ENCODE measurements at places on chromosomes 13 and 19.
A peak's percentile ranks its signal among the peaks of the same experiment; 100 is the strongest.

DNA sequence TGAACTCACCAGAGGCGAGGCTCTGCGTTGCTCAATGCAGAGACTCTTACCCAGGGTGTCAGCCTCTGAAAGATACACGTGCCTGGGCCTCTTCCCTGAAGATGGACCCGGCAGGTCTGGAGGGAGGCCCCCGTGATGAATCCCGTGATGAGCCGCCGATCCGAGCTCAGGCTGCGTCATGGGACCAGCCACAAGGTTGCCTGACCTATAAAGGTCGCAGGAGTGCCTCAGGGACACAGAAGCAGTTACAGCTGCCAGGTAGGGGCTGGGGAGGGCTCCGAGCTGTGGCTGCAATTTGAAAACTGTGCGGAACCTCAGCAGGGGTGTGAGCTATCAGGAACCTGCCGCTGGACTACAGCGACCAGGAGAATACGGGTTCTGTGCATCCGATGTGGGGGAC, 10.5 kb upstream of the ATP11A start:
- DNase-seq, result no peak

GRCh38 chr19:1505991-1506881, 6.6 kb downstream of the ADAMTSL5 start:
- no peak for DNase-seq

DNA sequence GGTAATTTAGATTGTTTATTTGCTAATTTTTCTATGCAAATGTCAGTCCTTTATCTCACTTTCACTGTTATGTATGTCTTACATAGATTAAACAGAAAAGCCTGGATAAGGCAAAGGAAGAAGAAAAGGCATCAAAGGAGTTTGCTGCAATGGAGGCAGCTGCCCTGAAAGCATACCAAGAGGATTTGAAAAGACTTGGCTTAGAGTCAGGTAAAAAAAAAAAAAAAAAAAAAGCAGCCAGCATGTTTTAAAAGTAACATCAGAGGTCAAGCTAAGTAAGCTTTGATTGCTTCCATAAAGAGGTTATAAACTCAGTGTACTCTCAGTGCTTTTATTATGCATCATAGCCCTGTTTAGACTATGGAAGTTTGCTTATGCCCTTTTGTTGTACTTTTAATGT, 3.8 kb downstream of the WBP4 start:
- DNase-seq, result no peak

- DNase-seq, result no peak
Measured at GRCh38 chr13:98504029-98504351, 72.9 kb downstream of the STK24 start.

- DNase-seq, result no peak
Measured at GRCh38 chr13:27341616-27342015, 71.0 kb downstream of the RASL11A start.

DNA sequence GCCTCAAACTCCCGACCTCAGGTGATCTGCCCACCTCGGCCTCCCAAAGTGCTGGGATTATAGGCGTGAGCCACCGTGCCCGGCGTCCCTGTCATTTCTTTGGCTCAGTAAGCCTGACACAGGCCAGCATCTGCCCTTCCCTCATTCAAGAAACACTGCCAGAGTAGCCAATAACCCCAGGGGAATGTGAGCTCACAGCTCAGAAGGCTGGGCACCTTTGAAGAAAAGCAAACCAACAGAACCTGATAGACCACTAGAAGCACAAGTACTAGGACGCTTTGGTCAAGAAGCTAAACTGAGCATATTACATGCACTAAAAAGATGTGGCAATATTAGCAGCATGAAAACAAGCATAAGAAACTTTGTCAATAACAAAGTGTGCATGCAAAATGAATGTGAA, 14.2 kb downstream of the SIGLEC5 start:
- DNase-seq, result no peak

DNA sequence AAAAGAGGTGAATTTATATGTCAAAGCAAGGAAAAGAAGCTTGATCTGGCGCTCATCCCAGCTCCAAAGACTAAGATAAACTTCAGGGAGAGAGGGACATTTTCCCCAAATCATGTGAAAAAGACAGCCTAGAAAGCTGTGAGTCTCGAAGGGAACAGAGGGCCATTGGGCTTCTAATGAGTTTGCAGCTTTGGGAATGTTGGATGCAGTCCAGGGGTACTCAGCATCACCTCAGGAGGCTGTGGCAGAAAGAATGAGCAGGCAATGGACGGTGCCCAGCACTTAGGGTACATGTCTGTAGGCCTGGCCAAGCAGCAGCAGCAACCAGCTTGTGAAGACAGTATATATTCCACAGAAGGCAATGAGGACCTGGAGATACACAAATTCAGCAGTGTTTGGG, 25.7 kb upstream of the WASF3 start:
- no peak for DNase-seq

DNA sequence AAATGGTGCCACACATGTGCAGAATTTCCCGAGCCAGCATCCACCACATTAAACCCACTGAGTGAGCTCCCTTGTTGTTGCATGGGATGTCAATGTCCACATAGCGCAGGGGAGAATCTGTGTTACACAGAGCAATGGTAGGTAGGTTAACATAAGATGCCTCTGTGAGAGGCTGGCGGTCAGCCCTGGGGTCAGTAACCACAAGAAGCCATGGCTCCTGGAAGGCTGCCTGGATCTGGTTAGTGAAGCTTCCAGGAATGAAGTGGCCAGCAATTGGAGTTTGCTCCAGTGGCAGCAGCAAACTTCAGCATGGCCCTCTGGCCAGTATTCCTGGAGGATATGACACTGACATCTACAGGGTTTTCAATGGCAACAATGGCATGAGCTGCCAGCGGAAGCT, 37.0 kb upstream of the PCDH9 start:
- no peak for DNase-seq

- DNase-seq, result peak; percentile 52
Measured at GRCh38 chr19:44753932-44754749, 5.6 kb downstream of the BCL3 start.

- DNase-seq, result peak; percentile 63
Measured at GRCh38 chr13:20703780-20704458, 420 bp downstream of the IL17D start.

DNA sequence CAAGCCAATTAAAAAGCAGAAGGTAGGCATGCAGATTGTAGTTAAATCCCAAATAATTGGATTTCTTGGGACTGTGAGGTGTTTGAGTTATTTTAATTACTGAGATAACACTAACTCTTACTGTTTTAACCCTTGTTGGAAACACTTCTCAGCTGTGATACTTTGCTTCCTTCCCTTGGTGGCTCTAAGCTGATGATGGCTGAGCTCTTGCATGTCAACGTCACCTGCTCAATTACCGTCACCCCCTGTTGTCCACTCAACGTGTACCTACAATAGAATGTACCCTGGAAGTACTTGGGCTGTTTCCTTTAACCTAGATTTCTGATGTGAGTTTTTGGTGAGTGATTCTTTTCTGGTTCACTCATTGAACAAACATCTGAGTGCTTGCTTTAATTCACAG, 303.4 kb downstream of the SLC7A1 start:
- DNase-seq, result no peak

DNA sequence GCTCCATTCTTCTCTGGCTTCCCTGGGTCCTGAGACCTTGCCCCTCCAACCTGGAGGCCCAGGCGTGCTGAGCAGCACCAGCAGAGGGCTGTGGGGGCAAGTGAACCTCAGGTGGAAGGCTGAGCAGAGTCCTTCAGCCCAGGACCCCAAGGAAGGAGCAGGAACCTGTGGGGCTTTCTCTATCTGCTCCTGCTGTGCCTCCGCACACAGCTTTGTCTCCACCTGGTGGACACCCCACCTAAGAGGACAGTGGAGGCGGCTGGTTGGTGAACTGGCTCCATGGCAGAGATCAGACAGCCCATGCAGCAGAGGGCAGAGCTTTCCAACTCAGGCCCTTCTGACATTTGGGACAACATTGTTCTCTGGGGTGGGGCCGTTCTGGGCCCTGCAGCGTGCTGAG, 19.7 kb downstream of the ZFR2 start:
- no peak for DNase-seq

DNA sequence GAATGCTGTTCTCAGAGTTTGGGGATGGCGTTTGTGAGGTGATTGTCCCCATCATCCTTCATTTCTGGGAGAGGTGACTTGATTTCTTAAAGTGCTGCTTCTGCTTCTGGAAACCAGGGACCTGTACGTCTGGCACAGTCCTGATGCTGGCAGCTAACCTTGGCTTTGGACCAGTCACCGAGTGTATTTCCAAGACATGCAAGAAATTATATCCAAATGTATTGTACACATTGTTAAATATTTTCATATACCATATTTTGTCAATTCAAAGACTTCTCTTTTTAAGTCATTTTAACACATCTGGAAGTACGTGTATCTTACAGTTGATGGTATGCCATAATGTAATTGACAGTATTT, 97.4 kb downstream of the ARHGEF7 start:
- DNase-seq, result no peak

DNA sequence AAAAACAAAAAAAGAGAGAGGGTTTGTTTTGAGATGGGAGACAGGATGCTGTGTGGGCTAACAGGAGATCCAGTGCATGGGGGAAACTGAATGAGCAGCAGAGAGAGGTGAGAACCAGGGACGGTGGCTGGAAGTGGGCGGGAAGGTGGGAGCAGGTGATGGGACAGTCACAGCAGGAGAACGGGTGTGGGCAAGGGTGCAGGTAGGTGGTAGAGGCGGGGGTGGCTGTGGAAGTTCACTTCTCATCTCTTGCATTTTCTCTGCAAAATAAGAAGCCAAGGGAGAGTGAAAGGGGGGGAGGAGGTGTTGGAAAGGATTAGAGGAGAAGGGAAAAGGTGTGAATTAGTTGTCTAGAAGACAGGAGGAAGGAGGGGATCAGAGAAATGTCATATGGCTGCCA, 21.9 kb downstream of the FBXO17 start:
- DNase-seq, result no peak

All from activated effector memory CD4-positive, alpha-beta T cell treated with Interleukin-2 at 50 U/mL for 16 hours (primary cell).